ENCODE measurements at places on chromosomes 5 and 9.

DNA sequence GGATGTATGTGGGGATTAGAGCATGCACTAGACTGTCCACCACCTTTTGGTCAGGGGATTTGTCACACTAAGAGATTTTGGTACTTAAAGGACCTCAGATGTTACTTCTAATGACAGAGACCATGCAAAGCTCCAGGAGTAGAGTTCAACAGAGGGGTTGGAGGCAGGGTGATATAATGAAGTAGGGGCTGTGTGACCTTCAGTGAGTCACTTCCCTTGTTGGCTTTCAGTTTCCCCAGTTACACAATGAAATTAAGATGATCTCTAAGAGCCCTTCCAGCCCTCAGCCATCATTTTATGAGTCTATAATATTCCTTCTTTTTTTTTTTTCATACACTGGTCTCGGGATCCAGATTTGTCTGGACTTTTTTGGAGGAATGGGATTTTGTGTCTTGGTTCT, 26.8 kb downstream of the GLRA1 start:
- DNase-seq = no peak

GRCh38 chr9:19281801-19282200, 51.3 kb downstream of the DENND4C start:
- no peak for DNase-seq

DNA sequence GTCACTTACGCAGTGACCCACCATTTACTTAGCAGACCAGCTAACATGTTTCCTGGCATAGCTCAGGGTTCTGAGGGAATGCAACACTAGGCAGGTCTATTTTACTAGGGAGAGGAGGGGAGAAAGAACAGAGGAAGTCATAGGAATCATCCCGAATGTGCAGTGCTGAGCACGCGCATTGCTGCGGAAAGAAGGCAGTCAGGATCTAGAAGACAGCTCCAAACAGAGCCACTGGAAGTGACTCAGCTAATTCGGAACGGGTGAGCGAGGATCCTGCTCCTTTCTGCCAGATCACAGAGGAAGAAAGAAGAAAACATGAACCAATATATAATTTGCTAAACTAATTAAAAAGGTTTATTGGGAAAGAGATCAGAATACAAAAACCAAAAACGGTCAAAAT, 339.8 kb downstream of the EFNA5 start:
- no peak for DNase-seq

- DNase-seq = no peak
These were observed 193.7 kb downstream of the TLE4 start for GRCh38 chr9:79765466-79765865.

- no peak for DNase-seq
These were observed 1.1 kb upstream of the CMBL start for GRCh38 chr5:10308844-10309243.

- DNase-seq = no peak
These were observed 12.6 kb downstream of the AUH start for GRCh38 chr9:91349115-91349555.

DNA sequence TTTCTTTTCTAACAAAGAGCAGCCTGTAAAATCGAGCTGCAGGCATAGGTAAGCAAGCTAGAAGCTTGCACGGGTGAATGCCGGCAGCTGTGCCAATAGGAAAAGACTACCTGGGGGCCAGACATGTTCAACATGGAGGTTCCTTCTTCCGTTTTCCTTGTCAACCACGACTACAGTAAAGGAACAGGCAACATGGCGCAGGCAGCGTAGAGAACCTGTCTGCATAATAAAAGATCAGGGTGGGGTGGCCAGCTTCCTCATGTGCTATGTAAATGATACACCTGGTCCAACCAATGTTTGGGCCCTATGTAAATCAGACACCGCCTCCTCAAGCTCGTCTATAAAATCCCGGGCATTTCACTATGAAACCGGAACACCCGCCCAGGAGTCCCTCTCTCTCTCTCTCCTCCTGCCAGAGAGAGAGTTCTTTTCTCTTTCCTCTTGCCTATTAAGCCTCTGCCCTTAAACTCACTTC, 103.8 kb upstream of the LIFR start:
- peak; percentile 26 for DNase-seq

GRCh38 chr5:74491586-74491985, 148.9 kb downstream of the ENC1 start:
- no peak for DNase-seq

DNA sequence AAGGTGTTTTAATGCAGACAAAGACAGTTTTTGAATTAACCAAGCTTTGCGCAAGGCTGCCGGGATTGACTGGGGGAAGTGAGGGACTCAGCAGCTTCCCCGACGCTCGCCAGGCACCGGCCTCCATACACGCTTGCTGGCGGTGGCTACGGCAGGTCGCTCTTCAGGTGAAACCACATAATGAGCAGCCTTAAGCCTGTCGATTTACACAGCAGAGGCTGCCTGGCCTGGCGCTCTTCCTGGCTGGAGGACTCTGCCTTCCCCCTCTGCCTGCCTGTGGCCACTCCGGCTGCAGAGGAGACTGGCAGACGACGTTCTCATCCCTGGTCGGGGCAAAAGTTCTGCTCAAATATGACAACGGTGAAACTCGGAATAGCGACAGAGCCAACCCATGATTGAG, 9.0 kb upstream of the NOTCH1 start:
- no peak for DNase-seq
